Neural progenitor cell (in vitro differentiated cells): ENCODE measurements at places on chromosomes 3 and 15.

- H3K4me3 ChIP-seq = no peak overlapping the region
- DNase-seq = no peak
- H3K27ac ChIP-seq = no peak overlapping the region
- no peaks in the 10 kb centered on the region for H3K36me3 ChIP-seq
- peaks cover 15% of the 10 kb centered on the region for H3K4me1 ChIP-seq
- H3K27me3 ChIP-seq = no peaks in the 10 kb centered on the region
Observed at GRCh38 chr3:71926616-71927015, 141.7 kb upstream of the PROK2 start.

- H3K27me3 ChIP-seq = no peaks in the 10 kb centered on the region
- H3K4me3 ChIP-seq = no peak overlapping the region
- no peaks in the 10 kb centered on the region for H3K36me3 ChIP-seq
- H3K4me1 ChIP-seq = peaks cover 20% of the 10 kb centered on the region
- DNase-seq = peak; percentile 91
- H3K27ac ChIP-seq = no peak overlapping the region
Observed at GRCh38 chr3:155382396-155383042, 89.0 kb upstream of the STRIT1 start.

DNA sequence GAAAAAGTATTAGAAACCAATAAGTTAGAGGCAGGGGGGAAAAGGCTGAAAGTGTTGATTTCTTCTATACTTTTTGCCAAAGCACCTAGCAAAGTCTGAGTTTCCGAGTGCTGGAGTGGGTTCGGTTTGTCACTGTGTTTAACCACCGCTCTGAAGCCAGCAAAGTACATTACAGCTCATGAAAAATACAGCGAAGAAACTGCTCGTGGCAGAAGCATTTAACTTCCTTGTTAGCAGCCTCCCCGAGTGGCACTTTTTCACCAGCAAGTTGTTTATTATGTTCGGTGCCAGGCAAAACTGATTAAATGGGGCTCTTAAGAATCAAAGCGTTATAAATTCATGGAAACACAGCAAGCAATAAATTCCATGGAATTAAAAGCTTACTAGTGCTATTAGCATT, 313.6 kb downstream of the FOXP1 start:
- no peaks in the 10 kb centered on the region for H3K27me3 ChIP-seq
- peaks cover 3% of the 10 kb centered on the region for H3K4me1 ChIP-seq
- no peak overlapping the region for H3K4me3 ChIP-seq
- H3K36me3 ChIP-seq = no peaks in the 10 kb centered on the region
- no peak for DNase-seq
- no peak overlapping the region for H3K27ac ChIP-seq

GRCh38 chr3:59069838-59070237, 20.0 kb upstream of the CFAP20DC start:
- H3K27me3 ChIP-seq = no peaks in the 10 kb centered on the region
- peaks cover under 1% of the 10 kb centered on the region for H3K4me1 ChIP-seq
- H3K4me3 ChIP-seq = no peak overlapping the region

DNA sequence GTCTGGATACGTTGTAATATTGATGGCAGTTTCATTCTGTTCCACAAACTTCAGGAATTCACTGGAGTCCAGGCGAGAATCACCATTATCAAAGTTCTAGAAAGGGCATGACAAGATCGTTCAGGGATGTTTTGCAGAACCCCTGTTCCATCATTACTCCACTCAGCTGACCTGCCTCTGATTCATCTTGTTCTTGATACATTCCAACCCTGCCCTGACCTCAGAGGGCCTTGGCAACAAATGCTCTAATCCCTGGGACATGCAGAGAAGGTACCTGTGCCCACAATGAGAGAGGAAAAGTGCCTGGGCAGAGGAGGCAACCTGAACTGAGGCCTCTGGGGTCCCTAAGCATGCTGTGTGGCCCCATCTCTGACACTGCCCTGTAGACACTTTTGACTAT, 45.9 kb downstream of the FSTL1 start:
- H3K4me3 ChIP-seq = no peak overlapping the region
- H3K36me3 ChIP-seq = peaks cover 12% of the 10 kb centered on the region
- DNase-seq = no peak
- no peaks in the 10 kb centered on the region for H3K27me3 ChIP-seq
- no peaks in the 10 kb centered on the region for H3K4me1 ChIP-seq

GRCh38 chr3:155465664-155466063, 172.2 kb upstream of the STRIT1 start:
- DNase-seq = no peak
- H3K36me3 ChIP-seq = no peaks in the 10 kb centered on the region
- no peak overlapping the region for H3K27ac ChIP-seq
- no peak overlapping the region for H3K4me3 ChIP-seq

- no peak overlapping the region for H3K4me3 ChIP-seq
- no peaks in the 10 kb centered on the region for H3K36me3 ChIP-seq
- H3K4me1 ChIP-seq = peaks cover 4% of the 10 kb centered on the region
- no peak overlapping the region for H3K27ac ChIP-seq
- H3K27me3 ChIP-seq = no peaks in the 10 kb centered on the region
Observed at GRCh38 chr15:91891788-91892345, 38.4 kb downstream of the SLCO3A1 start.

GRCh38 chr15:28104326-28104725, 5.2 kb upstream of the OCA2 start:
- H3K27me3 ChIP-seq = peaks cover 87% of the 10 kb centered on the region
- no peaks in the 10 kb centered on the region for H3K36me3 ChIP-seq
- no peak overlapping the region for H3K27ac ChIP-seq
- DNase-seq = no peak

- no peak overlapping the region for H3K4me3 ChIP-seq
- H3K4me1 ChIP-seq = peaks cover 2% of the 10 kb centered on the region
- H3K27me3 ChIP-seq = peaks cover 24% of the 10 kb centered on the region
- no peaks in the 10 kb centered on the region for H3K36me3 ChIP-seq
- DNase-seq = no peak
- H3K27ac ChIP-seq = no peak overlapping the region
Observed at GRCh38 chr15:80785811-80786354, 6.7 kb downstream of the CEMIP start.

DNA sequence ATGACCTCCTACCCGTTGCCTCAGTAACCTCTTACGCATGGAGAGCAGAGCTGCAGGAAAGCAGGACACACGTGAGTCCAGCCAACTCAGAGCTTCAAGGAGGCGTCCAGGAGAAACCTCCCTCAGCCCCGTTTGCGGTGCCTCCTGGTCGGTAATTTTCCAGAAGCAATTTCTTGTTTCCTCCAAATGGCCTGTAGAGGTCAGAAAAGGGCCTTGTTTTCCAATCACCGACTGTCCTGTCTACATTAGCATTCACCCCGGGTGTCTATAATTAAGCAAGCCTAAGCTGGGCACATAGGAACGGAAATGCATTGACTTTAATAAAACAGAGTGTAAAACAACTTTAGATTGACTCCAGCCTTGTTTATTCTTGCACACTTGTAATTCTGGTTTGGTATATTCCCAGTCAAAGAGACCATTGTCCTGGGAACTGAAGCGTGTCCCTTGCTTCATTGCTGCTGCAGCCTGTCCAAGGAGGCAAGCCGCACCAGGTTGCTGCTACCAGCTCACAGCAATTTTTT, 836.2 kb downstream of the AGBL1 start:
- no peaks in the 10 kb centered on the region for H3K36me3 ChIP-seq
- H3K4me3 ChIP-seq = no peak overlapping the region
- H3K27me3 ChIP-seq = no peaks in the 10 kb centered on the region
- peaks cover 12% of the 10 kb centered on the region for H3K4me1 ChIP-seq
- H3K27ac ChIP-seq = no peak overlapping the region

DNA sequence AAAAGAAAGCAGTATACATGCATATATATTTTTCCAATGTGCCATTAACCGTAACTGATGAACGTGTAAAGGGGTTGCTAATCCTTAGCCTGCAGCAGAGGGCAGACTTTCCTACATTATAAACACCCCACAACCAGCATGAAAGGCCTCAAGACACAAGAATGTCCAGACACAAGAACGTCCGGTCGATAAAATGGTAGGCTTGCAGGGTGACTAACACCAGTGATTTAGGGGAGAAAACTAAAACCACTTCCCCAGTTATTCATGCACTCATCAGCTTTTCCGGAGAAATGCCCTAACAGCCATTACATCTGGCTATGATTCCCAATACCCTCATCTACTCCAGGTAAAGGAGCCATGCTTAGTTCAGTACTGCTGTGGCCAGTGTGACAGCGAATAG, 57.4 kb downstream of the LRTM1 start:
- H3K27ac ChIP-seq = no peak overlapping the region
- no peaks in the 10 kb centered on the region for H3K27me3 ChIP-seq
- peak; percentile 60 for DNase-seq
- peaks cover 4% of the 10 kb centered on the region for H3K4me1 ChIP-seq
- no peaks in the 10 kb centered on the region for H3K36me3 ChIP-seq
- H3K4me3 ChIP-seq = no peak overlapping the region

DNA sequence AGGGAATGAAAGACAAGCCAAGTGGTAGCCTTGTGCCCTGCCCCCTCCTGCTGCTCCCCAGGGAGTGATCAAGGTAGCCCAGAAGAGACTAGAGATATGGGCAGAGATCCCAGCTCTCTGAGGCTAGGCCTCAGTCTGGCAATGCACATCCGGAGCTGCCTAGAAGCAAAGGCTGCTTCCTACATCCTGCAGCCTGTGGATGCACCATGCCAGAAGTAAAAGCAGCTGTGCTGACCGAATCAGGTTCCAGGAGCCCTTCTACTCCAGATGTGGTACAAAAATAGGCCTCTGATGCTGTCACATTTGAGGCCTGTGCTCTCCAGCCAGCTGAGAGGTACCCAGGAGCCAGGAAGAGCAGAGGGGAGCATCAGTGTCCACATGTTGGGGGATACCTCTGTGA, 16.0 kb downstream of the TRAIP start:
- no peaks in the 10 kb centered on the region for H3K36me3 ChIP-seq
- H3K4me3 ChIP-seq = no peak overlapping the region
- no peaks in the 10 kb centered on the region for H3K4me1 ChIP-seq
- no peak for DNase-seq
- no peak overlapping the region for H3K27ac ChIP-seq
- no peaks in the 10 kb centered on the region for H3K27me3 ChIP-seq

DNA sequence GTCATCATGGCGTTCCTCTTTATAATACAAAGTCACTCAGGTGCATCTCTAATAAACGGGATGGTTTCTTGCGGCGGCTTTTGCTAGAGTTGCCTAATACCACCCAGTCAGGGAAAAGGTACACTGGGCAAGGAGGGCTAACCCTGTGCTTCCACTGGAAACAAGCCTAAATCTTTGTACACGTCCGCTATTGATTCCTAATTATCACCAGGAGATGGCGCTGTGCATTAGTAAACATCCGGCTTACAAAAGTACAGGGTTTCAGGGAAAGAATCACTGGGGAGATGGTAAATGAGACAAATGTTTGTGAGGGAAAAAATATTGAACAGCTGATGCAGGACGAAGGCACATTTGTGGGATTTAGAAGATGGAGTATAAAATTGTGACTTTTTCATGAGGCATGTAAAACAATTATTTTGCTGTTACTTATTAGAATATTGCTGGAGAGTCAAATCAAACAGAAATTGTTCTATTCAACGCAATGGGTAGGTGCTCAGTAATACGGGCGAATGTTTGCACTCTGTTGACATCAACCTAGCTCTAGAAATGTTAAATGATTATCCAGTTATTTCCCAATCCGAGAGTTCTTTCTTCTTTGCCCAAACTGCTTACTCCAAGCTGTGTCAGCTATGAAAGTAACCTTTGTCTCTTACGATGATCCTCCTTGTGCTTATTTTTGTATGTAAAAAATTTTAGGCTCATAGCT, 50.6 kb downstream of the GMNC start:
- no peaks in the 10 kb centered on the region for H3K4me1 ChIP-seq
- no peak overlapping the region for H3K4me3 ChIP-seq
- peak; percentile 81 for DNase-seq

DNA sequence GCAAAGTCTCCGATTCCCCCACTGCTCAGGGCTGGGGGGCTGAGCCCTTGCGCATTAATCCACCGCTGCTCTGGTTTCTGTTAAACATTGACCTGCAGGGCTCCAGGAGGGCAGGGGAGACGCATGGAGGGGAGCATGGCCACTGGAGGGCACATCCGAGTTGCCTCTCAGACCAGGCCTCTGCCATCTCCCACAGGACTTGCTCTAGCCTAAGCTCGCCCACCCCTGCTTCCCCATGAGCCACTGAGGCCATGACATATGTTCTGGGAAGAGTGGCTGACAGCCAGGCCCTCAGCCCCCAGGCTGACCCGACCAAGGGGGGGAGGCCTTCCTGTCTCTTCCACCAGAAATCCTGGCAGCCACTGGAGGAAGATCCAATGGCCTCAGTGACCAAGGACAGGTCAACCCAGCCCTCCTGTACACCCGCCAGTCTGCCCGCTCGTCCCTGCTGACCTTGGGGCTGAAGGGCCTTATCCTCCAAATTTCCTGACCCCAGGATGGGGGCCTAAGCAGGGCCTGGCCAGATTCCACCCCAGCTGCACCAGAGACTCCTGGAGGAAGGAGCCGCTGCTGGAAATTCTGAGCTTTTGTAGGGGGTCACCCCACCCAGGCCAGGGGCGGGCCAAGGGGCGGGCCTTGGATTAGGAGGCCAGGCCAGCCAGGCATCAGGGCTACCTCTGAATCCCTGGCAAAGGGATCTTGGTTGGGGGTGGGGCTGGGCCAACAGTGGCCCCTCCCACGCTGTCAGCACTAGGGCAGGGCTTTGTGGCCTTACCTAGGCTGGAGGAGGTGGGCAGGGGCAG, at the start of gene HYAL1:
TSS of gene HYAL1 (minus strand) at position 562 of the 803 bp plus-strand sequence. CDS start 618 bp downstream, outside the sequence.
- no peaks in the 10 kb centered on the region for H3K27me3 ChIP-seq
- DNase-seq = peak; percentile 69
- no peaks in the 10 kb centered on the region for H3K36me3 ChIP-seq
- peak within 1 kb of the TSS; percentile 37 for H3K27ac ChIP-seq
- peaks cover 13% of the 10 kb centered on the region for H3K4me1 ChIP-seq

DNA sequence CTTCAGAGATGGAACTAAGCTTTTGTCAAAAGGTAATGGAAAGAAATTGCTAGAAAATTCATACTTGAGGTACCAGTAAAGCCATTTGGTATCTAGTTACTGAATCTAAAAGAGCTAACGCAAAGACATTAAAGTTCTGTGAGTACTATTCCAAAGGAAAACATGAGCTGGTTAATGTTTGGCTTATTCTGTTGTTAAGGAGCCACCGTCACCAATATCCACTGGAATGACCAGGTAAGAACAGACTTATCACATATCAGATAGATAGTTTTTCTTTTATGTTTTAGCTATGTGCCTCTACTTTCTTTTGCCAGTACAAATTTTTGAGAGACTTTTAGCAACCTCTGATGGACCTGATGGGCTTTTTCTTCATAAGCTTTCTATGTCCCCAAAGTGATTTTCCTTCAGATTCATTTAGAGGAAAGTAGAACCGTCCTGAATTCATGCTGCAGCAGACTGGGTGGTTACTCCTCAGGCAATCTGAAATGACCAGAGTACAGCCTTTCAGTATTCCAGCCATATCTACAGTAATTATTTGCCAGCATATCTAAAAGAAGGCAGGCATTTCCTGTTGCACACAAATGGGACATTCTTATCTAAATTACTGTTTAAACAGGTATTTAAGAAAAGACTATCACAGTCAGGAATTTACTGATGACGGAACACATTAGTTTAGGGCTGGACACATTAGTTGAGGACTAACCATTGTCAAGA, 274.1 kb downstream of the MECOM start:
- no peak overlapping the region for H3K27ac ChIP-seq
- peaks cover 19% of the 10 kb centered on the region for H3K4me1 ChIP-seq
- H3K27me3 ChIP-seq = no peaks in the 10 kb centered on the region
